Stimulated activated CD4-positive, alpha-beta T cell treated with anti-CD3 and anti-CD28 coated beads, Interleukin-15, amount 100 ng/mL, for 1 hour (primary cell): ENCODE measurements at places on chromosomes 11 and 22.

- no peak for DNase-seq
Measured at GRCh38 chr11:77418155-77418970, 55.5 kb downstream of the PAK1 start.

GRCh38 chr22:24697621-24698082, 76.9 kb downstream of the PIWIL3 start:
- DNase-seq = no peak

- DNase-seq = no peak
Measured at GRCh38 chr11:85699957-85700741, 14.2 kb upstream of the CCDC89 start.

GRCh38 chr11:118175031-118175992, 1.1 kb downstream of the SCN2B start:
- DNase-seq = no peak

- DNase-seq = no peak
Measured at GRCh38 chr11:70745941-70746340, 347.6 kb downstream of the CTTN start.

GRCh38 chr11:102577182-102577581, 46.6 kb upstream of the MMP7 start:
- DNase-seq = no peak

- DNase-seq = no peak
Measured at GRCh38 chr11:125931668-125932067, 14.2 kb upstream of the VSIG10L2 start.

DNA sequence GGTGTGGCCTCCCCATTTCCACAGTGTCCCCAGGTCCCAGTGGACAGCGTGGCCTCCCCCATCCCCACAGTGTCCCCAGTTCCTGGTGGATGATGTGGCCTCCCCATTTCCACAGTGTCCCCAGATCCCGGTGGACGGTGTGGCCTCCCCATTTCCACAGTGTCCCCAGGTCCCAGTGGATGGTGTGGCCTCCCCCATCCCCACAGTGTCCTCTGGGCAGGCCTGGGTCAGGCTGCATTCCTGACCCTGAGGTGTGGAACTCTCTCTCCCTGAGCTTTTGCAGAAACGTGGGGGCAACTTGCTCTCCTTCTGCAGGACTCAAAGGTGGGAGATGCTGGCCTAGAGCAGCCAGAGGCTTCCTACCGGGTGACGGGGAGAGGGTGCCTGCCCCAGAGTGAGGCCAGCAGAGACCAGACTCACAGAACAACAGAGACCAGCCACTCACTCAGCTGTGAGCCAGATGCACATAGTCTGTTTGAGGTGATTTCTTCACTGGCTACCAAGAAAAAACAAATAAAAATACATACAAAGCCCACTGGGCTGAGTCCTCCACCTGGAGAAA, 85.8 kb upstream of the FGF3 start:
- no peak for DNase-seq

- DNase-seq = no peak
Measured at GRCh38 chr11:65593518-65594414, 1.8 kb downstream of the KCNK7 start.

GRCh38 chr11:7418061-7418460, 67.2 kb upstream of the OLFML1 start:
- no peak for DNase-seq

- no peak for DNase-seq
Measured at GRCh38 chr11:26557666-26558065, 14.4 kb downstream of the MUC15 start.

GRCh38 chr22:42688241-42689211, 32.1 kb downstream of the A4GALT start:
- no peak for DNase-seq

- DNase-seq = no peak
Measured at GRCh38 chr11:44016131-44016530, 31.6 kb upstream of the ACCSL start.

GRCh38 chr22:42170946-42171345, 40.3 kb upstream of the CYP2D6 start:
- no peak for DNase-seq
